ENCODE measurements at places on chromosomes 4 and X. TPM values are rescaled to one million over a fixed set of nuclear protein-coding genes. Genes with fewer than 3 reads are reported as not detected.

DNA sequence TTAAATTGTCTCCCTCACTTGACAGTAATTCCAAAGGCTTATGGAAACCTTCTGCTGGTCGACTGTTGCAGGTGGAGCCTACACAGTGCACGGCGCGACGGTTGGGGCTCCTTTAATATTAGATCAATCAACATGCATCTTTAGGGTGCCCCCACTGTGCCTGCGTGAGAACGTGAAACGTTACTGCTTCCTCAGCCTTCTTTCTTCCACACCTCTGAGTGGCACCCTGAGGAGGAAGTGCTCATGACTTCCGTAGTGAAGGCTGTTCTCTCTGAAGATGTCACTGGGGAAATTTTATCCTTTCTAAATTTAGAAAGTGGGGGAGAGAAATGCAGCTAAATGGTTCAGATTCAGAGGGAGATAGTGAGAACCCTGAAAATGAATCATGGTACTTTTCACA is 184.0 kb upstream of the ZFP42 start:
- DNase-seq = no peak

MSN gene
- 503 TPM for total RNA-seq

PPP4R3C gene
- not detected for total RNA-seq

COL4A6 gene
- total RNA-seq = 1.2 TPM

DNA sequence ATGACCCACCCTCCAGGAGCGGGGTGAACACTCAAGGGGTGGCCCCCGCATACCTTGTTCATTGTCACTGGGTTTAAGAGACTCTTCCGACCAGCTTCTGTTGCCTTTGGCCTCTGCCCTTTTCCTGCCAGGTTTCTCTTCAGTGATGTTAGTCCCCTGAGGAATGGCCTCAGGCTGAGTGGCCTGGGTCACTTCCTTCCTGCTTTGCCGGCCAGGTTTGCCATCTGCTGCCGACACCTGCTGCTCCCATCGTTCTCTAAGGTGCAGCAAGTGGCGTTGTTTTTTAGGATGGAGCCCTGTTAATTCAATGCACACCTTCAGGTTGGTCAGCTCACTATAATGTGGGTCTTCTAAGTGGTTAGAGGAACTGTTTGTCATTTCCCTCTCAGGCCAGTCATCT is 34.2 kb downstream of the BCOR start:
- DNase-seq = no peak

- no peak for DNase-seq
Measured at GRCh38 chrX:146241902-146242301, 424.3 kb downstream of the SLITRK2 start.

PRAF2 gene
- 37.3 TPM for total RNA-seq

TCP11X2 gene
- not detected for total RNA-seq

DNA sequence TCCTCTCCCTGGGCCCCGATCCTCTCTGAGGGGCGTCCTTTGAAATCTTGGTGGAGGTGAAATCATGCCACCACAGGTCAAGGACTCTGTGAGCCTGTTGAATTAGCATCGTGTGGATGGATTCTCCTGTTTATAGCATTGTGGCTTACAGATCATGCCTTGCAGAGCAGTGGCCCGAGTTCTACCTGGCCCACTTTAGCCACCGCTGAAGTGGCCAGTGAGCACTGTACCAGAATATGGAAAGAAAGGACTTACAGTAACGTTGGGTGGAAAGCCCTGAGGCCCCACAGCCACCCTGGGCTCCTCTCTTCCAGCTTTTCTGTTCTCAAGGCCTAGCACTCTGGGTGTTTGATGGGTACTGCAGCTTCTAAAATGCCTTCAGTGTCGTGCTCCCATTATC is 35.3 kb downstream of the NPFFR2 start:
- no peak for DNase-seq

- no peak for DNase-seq
Measured at GRCh38 chr4:53371843-53372521, 5.5 kb upstream of the FIP1L1 start.

DNA sequence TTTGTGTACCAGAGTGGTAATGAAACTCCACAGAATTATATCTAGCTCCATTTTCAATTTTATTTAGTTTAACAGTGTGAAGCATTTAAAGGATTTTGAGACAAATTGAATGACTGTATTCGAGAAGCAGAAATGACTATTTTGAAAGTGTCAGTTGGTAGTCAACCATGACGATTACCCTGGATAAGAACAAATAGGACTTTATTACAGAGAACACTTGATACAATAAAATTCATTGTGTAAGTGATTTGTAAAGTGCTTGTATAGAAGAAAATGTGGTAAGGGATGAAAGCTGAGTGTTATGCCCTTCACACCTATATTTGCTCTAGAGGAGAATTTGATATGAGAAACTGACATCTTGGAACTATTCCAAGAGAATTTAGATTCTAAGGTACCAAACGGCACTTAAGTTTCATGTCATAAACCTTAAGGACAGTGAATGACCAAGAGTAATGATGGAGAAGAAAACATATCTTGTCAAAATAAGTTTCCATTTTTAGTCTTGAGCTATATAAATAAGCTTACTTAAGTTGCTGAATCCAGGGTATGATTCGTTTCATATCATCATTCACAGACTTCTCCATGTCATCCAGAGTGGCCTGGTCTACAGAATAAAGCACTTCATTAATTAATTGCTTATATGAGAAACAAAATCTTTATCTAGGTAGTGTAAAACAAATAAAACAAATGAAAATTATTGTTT is 34.6 kb downstream of the MED14 start:
- DNase-seq = no peak

- DNase-seq = no peak
Measured at GRCh38 chrX:78452356-78452755, 124.9 kb upstream of the CYSLTR1 start.

GRCh38 chr4:110085131-110085530 is 113.3 kb downstream of the ELOVL6 start:
- no peak for DNase-seq

DNA sequence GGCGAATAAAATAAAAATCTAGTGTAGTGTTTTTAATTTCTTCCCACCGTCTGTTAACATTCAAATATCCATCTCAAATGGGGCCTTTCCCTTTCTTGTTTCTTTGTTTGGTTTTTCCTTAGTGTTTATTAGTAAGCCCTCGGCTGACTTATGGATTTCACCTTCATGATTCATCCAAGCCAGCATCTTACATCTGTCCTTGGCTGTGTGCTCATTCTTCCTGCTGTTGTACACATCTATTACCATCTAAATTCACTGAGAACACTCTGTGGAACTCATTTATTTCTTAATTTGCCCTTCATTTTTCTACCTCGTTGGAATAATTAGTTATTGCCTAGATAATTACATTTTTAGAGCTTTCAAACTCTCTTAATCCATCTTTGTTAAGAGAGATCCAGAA is 84.9 kb downstream of the SPCS3 start:
- DNase-seq = no peak

- no peak for DNase-seq
Measured at GRCh38 chr4:112448306-112449132, 67.5 kb downstream of the NEUROG2 start.

PABPC1L2A gene
- total RNA-seq = not detected

DNA sequence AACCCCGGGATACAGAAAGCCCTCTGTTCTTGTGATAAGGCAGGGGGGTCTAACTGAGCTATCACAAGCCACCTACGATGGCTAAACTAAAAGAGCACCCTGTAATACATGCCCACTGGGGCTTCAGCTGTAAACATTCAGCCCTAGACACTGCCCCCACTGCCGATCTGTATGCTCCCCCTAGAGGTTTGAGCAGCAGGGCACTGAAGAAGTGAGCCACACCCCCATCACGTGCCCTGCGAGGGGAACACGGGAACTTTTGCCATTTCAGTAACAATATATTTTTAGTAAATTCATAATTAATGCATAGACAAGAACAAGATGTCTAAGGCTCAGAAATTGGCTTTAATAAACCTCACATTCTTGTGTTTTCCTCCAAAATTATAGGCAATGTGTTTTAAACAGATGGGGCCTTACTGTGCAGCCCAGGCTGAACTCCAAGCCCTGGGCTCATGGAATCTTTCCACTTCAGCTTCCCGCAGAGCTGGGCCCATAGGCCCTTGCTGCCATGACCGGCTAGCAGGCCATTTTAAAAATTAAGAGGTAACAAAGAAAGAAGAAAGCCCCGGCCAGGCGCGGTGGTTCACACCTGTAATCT is 235.3 kb upstream of the SFRP2 start:
- DNase-seq = no peak

HMGN5 gene
- 3.2 TPM for total RNA-seq

DNA sequence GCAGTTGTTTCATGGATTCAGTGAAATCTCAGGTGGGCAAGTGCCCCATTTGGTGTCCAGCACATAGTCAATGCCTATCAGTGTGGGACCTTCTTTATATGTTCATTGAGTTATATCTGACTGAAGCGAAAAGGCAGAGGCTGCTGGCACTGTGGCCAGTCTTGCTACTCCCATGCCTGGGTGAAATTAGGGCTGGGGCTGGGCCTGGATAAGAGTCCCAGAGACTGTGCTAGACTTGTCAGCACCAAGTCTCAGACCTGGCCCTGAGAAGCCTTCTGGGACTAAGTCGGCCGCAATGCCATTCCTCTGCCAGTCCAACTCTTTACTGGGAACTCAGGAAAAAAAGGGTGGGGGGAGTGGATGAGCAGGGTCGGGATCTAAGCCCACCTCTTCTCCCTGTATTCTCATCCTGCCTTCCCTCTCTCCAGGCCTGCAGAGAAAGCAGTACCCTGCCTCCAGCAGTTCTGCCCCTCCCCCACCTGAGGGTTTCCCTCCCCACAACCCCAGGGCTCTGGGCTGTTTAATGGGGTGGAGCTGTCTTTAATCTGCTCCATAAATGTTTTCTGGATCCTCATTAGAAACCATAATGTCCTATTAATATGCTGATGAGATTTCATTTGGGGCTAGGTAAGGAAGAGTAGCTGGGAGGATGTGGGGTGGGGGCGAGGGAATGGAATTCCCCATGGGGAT is 153.5 kb upstream of the PJA1 start:
- DNase-seq = no peak

DNA sequence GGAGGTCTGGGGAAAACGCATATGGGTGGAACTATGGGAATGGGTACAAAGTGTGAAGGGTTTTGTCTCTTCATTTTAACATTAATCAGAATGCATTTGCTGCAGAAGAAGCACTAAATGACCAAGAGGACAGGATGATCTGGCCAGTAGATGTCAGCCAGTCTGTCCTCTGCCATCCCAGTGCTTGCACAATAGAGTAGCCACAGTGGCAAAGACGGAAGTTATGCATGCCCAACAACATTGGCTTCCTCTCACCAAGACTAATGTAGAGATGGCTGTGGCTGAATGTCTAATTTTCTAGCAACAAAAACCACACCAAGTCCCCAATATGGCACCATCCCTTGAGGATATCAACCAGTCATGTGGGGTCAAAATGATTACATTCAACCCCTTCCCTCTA is 45.0 kb upstream of the ARHGEF6 start:
- no peak for DNase-seq

DNA sequence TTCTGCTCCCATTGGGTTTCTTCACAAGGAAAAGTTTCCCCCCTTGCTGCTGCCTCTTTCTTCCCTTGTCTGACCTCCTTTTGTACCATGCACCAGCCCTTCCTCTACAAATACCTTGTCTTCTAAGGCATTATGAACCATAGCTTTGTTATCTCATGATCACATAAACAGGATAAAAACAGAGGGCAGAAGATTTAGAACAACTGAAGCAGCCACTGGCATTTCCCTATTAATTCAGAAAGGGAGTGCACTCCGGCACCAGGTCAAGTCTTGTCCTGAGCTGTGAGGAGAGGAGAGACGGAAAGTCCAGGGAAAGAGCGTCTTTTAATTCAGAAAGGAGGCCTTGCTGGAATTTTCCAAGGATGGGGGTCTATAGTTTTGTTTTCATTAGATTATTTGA is 281.7 kb downstream of the RCHY1 start:
- DNase-seq = no peak

DNA sequence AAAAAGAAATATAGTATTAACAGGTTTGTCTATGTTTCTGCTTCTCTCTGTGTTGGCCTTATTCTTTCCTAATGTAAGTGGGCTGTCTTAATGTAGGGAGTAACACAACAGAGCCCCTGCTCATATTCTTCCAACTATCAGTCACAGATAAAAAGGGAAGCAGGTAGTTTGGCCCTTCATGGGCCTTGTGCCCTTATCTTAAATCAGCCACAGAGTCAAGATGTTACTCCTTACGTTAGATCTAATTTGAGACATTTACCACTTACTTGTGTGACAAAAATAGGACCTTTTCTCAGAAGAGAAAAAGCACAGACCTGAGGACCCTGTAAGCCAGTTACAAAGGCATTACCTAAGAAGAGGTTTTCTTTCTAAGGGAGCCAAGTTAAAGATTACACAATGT is 589.0 kb downstream of the GRXCR1 start:
- DNase-seq = no peak

CLDN34 gene
- not detected for total RNA-seq

DNA sequence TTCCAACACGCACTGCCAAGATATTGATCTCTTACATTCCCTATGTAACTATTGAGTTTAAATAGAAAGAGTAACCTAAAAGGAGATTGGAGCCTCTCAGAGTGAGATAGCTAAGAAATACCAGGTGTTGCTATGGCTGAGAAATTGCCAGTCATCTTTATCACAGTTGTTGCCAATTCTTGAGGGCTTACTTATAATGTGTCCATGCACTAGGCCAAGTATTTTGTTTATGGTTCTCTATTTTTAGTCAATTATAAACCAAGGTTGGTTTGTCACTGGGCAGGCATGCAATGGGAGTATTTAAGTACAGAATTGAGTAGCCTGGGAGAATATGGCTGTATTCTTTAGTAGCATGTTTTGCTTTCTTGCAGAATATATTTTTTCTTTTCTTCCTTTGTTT is 201.6 kb downstream of the TEX13A start:
- DNase-seq = no peak

GRCh38 chrX:149950681-149951080 is 12.4 kb upstream of the EOLA2 start:
- no peak for DNase-seq

DGKK gene
- not detected for total RNA-seq

DNA sequence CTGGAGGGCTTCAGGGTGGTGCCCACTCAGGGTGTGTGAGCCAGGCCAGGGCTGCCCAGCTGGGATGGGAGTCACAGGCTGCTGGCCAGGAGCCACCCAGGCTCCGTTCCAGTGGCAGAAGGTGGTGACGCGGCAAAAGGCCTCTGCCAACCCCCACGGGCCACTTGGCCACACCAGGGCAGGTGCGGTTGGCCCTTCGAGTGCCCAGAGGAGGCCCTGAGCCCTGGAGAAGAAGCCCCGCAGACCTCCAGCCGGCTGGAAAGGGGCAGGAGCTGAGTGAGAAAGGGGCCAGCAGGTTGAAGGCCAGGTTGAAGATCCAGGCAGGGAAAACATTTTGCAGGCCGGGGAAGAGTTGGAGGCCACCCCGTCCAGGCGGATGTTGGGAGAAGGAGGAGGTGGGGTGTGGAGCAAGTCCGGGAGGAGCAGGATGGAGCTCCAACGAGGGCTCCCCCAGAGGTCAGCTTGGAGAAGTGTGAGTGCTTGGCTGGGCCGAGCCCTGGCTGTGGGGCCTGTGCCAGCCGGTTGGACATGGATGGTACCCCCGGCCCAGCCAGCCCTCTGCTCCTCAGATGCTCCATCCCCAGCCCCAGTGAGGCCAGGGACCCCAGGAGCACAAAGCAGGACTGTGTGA is 2.8 kb upstream of the CPLX1 start:
- no peak for DNase-seq

- no peak for DNase-seq
Measured at GRCh38 chr4:24646798-24647460, 62.6 kb upstream of the DHX15 start.

QRFPR gene
- not detected for total RNA-seq

DMRTC1 gene
- 0.20 TPM for total RNA-seq
